ENCODE measurements at places on chromosomes 12 and 14.

DNA sequence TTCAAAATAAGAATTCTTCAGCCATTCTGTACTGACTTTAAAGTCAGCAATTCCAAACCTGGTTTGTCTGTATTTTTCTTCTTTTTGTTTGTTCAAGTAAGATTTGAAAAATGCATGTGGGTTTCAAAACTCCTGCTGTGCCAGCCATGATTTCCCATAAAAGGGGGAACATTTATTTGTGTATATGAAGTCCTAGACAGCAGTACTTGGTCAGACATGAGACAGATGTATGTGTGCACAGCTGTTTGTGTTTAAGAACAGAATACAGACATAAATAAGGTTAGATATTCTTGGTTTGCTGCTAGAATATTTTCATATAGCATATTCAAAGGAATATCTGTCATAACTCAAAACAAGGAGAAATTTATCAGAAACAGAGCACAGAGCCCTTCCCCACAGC, 236.0 kb downstream of the ADAMTS20 start:
- DNase-seq: no peak

DNA sequence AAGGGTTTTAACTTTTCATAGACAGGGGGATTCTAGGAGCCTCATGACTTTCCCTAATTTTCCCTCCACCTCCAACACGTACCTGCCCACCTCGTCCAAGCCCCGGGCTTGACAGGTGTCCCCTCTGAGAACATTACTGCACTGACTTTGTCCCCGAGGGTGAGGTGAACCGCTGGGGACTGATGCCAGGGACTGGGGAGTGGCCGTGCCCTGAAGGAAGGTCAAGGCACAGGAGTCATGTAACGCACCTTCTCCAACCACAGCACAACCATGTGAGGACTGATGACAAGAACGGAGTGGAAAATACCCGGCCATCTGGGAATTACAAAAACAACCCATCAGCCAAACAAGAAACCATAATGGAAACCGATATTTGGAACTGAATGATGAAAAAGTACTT, 214.7 kb upstream of the C14orf180 start:
- DNase-seq: no peak

DNA sequence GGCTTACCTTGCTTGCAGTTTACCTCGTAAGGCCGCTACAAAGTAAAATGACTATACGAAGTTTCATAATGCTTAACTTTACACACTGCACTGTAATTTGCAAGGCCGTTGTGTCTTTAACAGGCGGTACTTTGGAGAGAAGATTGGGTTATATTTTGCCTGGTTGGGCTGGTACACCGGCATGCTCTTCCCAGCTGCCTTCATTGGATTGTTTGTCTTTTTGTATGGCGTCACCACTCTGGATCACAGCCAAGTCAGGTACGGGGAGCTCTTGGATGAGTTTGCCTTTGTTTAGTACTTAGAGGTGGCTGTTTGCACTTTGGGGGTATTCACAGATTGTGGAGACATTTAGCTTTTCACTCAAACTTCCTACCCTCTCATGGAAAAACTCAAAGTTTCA, 167.8 kb downstream of the SLC5A8 start:
- no peak for DNase-seq

- DNase-seq: no peak
These were observed 18.0 kb upstream of the MAP3K9 start for GRCh38 chr14:70827347-70827746.

Data from activated naive CD8-positive, alpha-beta T cell treated with anti-CD3 and anti-CD28 coated beads for 36 hours (primary cell).